HL-60 (cell line): ENCODE measurements at places on chromosomes 6 and 20.

DNA sequence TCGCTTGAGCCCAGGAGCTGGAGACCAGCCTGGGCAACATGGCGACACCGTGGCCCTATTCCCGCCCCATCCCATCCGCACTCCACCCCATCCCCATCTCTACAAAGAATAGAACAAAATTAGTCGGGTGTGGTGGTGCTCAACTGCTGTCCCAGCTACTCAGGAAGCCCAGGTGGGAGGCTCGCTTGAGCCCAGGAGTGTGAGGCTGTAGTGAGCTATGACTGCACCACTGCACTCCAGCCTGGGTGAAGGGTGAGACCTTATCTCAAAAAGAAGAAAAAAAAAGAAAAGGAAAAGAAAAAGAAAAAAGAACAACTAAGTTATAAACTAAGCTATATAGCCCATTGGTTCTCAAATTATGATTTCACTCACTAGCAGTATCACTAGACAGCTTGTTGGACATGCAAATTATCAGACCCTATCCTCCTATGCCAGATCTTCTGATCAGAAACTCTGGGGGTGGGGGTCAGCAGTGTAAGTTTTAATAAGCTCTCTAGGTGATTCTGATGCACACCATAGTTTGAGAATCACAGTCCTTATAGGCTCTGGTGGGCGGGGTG lies 491 bp upstream of the ITCH start:
- no peak for DNase-seq

DNA sequence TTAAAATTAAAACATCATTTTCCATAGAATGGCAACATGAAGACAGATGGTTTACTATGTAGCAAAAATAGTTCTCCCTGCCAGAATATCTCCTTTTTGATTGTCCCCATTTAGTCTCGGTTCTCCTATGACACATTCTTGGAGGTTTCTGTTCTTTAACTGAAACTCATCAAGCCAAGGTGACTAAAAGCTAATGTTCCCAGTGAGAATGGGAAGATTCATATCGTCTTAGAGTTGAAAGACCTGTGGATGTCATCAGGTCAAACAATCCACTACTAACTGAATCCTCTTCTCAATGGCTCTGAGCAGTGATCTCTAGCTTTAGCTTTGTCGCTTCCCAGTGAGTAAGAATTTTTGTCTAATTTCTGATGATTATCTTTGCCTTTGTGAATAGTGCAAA lies 1.3 kb upstream of the DOK5 start:
- DNase-seq, result no peak

GRCh38 chr20:2911200-2911599 lies 37.9 kb downstream of the PTPRA start:
- no peak for DNase-seq

GRCh38 chr6:119749335-119749734 lies 399.8 kb upstream of the MAN1A1 start:
- no peak for DNase-seq

DNA sequence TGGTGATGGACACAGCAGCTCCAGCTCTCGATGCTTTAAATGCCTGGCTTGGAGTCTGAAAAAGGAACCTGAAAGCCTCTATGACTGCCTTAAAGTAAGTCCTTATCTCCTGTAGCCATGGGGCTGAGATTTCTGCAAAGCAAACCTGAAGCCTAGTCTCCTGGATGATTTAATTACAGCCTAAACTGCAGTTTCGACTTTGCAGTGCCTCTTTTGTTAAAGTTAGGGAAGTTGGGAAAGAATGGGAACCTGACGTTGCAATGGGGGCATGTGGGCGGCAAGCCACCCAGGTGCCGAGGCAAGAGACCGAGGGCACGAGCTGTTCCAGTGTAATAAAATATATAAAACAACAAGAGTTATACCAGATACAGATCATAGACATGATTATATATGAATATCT lies 11.7 kb upstream of the TCFL5 start:
- DNase-seq, result no peak

GRCh38 chr6:15087186-15087589 lies 158.7 kb upstream of the JARID2 start:
- DNase-seq, result no peak

- no peak for DNase-seq
Measured at GRCh38 chr20:43102394-43102793, 87.3 kb downstream of the PTPRT start.

DNA sequence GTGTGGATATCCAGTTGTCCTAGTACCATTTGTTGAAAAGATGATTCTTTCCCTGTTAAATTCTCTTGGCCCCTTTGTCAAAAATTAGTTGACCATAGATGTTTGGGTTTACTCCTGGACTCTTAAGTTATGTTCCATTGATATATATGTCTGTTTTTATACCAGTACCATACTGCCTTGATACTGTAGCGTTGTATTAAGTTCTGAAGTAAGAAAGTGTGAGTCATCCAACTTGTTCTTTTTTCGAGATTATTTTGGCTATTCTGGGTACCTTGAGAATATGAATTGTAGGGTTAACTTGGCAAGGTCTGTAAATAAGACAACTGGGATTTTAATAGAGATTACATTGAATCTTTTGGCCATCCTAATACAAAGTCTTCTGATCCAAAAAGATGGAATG lies 26.5 kb downstream of the PANK2 start:
- DNase-seq, result no peak

GRCh38 chr20:41214666-41215065 lies 77.3 kb downstream of the PLCG1 start:
- DNase-seq, result no peak

- no peak for DNase-seq
Measured at GRCh38 chr6:149289966-149290365, 27.5 kb upstream of the TAB2 start.

DNA sequence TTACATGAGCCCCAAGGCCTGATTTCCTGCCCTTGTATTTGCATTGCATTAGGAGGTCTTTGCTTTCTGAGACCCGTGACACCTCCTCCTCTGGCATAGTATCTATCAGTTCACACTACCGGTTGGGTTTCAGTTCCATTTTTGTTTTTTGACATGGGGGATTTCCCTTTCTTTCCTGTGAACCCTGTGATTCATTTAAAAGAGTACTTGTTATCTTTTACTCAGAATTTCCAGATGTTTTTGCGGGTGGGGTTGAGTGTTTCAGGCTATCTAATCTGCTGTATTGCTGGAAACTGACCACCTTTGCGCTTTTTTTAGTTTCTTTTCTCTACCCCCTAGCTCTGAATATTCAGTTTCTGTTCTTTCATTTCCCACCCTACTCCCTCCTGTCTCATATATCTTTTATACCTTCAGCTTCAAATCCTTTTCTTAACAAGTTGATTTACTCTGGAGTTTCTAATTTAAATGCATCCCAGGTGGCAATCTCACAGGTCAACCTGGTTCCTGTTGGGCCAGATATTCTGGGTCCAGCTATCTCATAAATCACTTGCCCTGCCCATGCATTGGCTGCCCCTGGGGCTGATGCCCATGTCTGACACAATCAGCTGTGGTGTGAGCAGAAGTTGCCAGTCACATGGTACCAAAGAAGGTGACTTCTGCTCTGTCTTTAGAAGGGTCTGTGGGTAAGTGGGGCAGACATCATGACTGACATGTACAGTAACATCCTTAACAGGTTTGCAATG lies 14.3 kb upstream of the NCOA3 start:
- DNase-seq, result no peak

DNA sequence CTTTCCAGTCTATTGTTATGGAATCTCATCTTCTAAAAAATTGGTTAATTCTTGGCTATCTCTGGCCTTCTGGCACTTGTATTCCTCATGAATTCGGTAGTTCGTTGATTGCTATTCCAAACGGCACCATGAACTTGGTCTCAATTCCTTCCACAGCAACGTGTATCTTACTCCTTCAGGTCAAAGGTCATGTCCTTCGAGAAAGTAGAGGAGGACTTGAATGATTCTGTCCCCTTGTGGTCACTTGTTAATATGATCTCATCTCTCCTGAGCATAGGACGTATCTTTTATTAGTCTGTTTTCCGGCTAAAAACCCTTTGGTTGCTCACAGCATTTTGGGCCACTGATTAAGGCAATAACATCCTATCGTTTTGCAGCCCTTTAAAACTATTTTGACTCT lies 9.4 kb downstream of the TLDC2 start:
- no peak for DNase-seq

GRCh38 chr20:46638134-46638897 lies 12.9 kb downstream of the SLC13A3 start:
- no peak for DNase-seq

DNA sequence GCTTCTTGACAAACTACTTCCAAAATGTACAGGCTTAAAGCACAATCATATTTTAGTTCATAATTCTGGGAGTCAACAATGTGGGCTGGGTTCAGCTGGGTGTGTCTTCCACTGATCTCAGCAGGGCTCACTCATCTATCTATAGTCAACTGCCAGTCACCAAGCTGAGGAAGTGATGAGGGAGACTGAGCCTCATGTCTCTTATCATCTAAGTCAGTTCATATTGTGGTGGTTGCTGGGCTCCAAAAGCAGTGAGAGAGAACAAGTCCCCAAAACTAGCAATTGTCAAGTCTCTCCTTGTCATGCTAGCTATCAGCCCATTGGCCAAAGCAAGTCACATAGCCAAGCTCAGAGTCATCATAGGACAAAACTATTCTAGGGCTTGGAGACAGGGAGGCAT lies 465.9 kb upstream of the ARID1B start:
- no peak for DNase-seq

GRCh38 chr20:58864346-58864745 lies 11.8 kb downstream of the GNAS start:
- no peak for DNase-seq

DNA sequence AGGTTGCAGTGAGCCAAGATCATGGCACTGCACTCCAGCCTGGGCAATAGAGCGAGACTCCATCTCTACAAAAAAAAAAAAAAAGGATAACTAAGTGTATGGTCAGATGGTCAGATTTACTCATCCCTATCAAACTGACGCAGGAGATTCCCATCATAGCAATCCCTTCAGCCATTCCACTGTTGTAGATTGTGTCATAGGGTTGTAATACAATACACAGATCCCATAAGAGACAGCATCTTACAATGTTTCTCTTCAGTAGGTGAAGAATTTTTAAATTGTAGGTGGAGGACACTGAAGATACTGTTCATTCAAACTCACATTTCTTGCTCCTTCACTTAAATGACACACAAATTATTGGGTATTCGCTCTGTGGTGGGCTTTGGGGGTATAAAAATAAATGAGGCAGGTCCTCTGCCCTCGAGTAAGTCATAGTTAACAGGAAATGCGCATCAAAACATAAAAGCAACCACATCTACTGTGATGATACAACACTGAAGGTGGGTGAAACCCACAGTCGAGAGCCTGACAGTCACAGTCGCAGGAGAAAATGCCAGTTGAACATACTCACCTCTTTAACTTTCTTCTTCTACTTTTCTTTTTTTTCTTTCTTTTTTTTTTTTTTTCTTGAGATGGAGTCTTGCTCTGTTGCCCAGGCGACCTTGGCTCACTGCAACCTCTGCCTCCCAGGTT lies 205.5 kb downstream of the ZNF217 start:
- no peak for DNase-seq

DNA sequence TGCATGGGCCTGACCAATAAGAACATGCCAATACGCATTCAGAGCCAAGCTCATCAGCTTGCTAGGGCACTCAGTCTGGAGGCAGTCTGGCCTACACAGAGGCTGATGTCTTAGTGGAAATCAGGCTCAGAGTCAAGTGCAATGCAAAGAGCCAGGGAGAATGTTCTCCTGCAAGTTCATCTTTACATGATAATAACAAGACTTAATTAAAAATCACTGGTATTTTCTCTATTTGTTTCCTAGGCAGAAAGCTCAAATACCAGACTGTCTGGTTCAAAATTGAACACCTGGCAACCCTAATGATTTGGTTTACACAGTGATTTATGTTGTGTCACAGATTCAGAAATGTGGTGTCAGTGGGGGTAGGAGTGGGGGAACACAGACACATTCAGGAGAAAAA lies 689.3 kb upstream of the FLRT3 start:
- no peak for DNase-seq

- no peak for DNase-seq
Measured at GRCh38 chr20:49483696-49484123, 1.2 kb upstream of the KCNB1 start.

DNA sequence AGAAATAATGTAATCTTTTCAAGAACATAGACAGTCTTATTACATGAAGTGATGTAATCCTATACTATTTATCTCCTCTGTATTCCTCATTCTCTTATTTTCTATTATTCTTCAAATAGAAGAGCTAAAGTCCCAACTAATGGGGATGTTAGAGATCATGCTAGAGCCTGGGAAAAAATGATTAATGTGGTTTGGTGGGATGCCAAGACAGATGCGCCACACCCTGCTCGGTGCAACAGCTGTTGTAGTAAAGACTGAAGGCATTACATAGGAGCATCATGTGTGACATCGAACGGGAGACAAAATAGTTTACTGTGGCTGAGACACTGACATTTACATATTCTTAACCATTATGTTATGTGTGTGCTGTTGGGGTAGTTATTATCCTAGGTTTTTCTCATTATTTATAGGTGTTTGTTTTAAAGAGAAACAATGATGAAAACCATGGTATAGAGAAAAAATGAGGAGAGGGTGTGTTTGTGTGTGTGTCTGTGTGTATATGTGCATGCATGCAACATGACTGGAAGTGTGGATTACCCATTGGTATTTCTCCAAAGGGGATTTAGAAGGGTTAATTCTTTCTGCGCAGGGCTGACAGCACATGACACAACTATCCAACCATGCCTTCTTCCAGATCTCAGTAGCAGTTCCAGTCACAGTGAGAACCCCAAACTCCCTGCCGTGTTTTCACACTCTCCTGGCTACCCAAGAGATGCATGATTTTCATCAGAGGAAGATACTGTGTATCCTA lies 155.3 kb downstream of the EYA4 start:
- DNase-seq, result no peak

DNA sequence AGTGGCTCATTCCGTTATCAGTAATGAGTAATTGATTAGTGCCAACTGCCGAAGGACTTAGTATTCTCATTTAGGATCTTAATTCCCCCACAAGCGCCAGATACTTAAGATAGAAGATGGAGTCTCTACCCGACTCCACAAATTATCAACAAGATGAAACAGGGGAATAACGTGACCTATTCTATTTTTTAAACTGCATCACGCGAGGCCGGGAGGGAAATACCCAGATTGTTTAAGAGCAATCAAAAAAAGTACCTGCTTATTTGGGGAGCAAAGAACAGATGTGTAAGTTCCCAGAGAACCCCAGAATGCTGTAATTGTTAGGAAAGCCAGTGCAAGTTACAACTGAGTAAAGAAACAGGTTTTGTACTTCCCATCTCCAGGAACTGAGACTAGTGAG lies 1.1 kb upstream of the MAP3K5 start:
- no peak for DNase-seq

DNA sequence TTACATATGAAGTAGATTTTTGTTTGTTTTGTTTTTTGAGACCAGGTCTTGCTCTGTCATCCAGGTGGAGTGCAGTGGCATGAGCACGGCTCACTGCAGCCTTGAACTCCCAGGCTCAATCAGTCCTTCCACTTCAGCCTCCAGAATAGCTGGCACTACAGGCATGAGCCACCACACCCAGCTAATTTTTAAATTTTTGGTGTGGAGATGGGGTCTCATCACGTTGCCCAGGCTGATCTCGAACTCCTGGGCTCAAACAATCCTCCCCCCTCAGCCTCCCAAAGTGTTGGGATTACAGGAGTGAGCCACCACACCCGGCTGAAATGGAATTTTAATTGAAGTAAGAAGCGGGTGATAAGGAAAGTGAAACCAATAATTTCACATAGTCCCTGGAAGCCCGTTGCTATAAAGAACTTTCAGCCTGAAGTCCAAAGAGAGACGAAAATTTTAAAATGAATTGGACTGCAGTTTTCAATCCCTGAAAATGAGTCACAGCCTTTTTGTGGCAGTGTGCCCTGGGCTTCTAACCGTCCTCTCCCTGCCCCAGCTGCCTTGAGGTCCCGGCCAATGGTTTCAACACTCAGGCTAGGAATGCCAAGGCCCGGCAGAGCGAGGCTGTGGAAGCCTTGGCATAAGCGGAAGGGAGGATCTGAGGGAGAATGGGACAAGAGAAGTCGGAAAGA lies 757 bp downstream of the RAET1E start:
- DNase-seq, result no peak
